ENCODE measurements at places on chromosomes 1 and 21.

GRCh38 chr1:87712261-87713010, 383.8 kb downstream of the LMO4 start:
- no peak for DNase-seq

- DNase-seq = no peak
Observed at GRCh38 chr1:224458296-224458695, 23.7 kb upstream of the WDR26 start.

DNA sequence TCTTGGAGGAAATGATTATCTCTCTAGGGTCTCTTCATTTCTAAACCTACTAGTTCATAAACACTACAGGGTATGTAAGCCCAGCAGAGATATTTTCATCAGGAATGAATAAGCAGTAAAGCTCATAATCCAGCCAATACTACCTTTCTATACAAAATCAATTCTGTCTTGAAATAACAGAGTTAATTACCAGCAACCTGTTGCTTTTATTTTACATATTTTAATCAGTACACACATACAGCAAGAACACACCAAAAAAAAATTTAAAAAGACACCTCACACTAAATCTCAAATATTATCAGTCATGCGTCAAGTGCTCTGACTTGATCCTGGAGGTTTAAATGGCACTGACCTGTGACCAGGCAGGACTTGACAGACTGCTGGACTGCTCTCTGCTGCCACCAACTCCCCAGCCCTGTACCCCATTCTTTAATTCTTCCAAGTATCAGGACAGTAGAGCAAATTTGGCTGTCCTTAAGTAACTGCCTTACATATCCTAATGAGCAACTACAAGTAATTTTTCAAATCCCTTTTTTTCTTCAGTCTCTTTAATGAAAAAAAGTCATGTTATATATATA, 98.5 kb downstream of the CDC42BPA start:
- no peak for DNase-seq

DNA sequence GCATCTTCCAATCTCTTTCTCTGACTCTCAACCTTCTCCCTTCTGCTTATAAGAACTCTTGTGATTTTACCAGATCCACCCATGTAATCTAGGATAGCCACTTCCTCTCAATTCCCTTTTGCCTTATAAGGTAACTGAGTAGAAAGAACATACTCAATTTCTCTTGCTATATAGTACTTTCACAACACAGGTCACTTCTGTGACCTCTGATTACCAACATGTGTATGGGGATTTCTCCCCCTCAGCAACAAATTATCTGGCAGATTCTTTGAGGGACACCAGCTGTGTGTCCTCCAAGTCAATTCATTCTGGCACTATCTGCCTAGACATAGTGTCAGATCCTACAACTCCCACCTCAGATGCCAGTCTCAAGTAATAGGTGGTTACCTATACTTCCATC, 62.5 kb downstream of the IL23R start:
- no peak for DNase-seq

DNA sequence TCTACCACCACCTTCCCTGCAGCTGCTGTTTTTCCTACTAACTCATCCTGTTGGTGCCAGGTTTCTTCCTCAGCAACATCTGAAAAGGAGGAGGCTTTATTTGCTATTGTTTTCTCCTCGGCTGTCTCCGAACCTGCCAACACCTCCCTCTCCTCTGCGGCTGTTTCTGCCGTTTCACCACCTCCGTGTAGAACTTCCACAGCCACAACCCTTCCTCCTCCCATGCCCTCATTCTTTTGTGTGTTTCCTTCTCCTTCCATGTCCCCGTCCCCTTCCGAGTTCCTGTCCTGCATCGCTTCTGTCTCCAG, 59.0 kb upstream of the LRRC53 start:
- no peak for DNase-seq

GRCh38 chr1:19678493-19678892, 13.8 kb downstream of the HTR6 start:
- no peak for DNase-seq

GRCh38 chr1:29634324-29634723, 398.0 kb downstream of the PTPRU start:
- no peak for DNase-seq

- no peak for DNase-seq
Observed at GRCh38 chr21:37767984-37768383, 148.3 kb downstream of the KCNJ6 start.

- DNase-seq = no peak
Observed at GRCh38 chr1:28510273-28510969, 4.6 kb downstream of the RCC1 start.

DNA sequence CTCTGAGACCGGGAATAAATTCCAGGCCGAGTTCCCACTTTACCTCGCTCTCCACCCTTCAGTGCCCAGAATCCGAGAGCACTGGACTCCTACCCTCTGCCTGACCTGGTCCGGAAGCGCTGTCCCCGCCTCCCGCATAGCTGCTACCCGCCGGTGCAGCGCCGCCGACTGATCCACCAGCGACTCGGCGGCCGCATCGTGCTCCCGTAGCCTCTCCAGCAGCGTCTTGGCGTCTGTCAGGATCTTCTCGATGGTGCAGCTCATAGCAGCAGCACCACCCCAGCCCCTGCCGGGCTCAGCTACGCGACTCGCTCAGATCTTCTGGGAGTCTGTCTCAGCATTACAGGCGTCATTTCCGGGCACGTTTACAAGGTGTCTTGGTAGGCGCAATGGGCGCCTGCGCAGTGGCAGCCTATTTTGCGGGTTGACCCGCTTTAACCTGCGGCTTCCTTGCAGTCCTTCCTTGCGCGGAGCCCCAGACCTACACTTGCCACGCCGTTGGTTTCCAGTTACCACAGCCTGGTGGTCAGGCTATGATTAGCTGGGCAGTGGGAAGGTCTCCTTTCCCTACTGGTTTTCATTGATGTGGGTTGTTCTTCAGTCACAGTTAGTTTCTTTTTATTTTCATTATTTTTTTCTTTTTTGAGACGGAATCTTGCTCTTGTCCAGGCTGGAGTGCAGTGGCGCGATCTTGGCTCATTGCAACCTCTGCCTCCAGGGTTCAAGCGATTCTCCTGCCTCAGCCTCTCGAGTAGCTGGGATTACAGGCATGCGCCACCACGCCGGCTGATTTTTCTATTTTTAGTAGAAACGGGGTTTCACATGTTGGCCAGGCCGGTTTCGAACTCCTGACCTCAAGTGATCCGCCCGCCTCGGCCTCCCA, at the start of gene SIKE1:
SIKE1 (minus strand) TSS at position 342 of the 883 bp plus-strand sequence; CDS start at position 264, 78 bp downstream.
- DNase-seq = peak; percentile 97

DNA sequence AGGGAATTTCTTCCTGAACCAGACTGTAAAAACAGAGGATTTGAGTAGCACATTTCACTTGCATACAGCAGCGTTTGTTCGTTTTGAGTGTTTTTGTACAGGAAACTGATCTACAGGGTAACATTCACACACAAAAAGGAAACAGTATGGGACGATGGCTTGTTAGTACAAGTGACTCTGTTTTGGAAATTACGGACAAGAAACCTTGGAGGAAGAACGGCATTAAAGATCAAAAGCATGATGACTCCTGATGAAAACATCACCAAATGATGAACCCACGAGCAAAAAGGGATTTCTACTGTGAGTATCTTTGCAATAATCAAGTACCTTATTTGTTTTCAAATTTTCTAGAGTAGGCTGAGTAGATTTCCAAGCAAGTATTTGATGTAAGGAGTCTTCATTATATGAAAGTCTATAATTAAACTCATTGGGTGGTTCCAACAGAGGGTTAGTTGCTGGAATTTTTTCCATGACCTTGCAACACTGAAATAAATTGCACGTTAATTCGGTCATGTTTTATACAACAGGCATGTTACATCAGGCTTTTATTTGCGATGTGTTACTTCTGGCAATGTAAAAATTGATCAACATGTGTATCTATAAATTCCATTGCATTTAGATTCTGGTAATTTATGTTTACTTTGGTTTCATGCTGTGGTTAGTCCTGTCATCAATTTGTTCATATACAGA, 76.7 kb upstream of the KCNK2 start:
- DNase-seq = no peak

- DNase-seq = no peak
Observed at GRCh38 chr1:161297415-161297814, 12.4 kb downstream of the MPZ start.

- DNase-seq = no peak
Observed at GRCh38 chr1:220153147-220153546, 59.2 kb downstream of the IARS2 start.

DNA sequence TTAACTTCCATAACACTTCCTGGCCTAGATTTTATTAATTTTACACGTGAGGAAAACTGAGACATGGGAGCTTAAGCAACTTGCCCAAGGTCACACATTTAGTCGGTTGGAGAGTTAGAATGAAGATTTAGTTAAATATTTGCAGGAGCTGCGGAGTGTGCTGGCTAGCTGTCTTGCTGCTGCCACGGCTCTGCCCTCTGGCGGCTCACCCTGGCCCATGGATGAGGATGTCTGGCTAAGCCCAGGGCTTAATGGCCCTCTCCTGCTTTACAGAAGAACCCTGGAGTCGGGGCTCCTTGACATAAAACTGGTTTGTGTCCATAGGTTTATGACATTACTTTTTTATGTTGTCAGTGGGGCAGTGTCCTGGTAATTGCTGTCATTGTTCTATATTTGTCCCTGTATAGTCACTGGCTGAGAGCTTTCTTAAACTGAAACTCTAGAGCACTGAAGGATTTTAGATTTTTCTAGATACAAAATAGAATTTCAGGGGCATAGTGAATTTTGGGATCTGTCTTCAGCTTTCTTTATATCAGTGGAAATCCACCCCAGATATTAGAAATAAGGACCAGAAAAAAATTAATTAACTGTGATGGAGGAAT, 88.9 kb upstream of the WLS start:
- peak; percentile 87 for DNase-seq

- no peak for DNase-seq
Observed at GRCh38 chr1:18599704-18600103, 30.9 kb upstream of the PAX7 start.

DNA sequence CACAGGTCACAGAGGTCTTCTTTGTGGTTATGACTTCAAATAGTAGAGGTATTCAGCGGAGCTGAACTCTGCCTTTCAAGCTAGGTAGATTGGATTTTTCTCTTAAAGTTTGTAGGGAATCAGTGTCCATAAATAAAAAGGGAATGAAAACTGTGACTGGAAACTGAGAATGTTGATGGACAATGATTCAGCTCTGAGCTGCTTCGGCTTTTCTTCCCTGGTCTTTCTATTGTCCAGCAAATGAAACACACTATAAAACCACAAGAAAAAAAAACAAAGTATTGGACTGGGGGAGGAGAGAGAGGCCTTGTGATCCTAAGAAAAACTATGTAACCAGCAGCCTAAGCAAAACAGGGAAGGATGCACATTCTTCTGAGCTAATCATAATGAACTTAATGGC, 11.1 kb downstream of the TNNI3K start:
- no peak for DNase-seq

DNA sequence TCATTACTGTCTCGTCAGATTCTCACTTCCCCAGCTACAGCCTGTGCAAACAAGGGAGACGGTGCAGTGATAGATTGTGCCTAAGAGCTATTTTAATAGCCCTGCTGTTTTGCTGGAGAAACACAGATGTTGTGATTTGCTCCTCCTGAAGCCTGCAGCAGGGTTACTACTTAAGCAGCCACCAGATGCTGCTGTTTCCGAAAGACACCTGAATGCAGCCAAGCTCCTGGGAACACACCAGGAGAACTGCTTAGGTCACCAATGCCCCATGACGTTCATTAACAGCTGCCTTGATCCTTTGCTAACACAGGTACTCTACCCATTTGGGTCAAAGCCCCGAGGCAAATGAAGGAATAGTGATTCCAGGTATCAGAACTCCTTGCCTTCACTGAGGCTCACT, 411.8 kb upstream of the DAB1 start:
- DNase-seq = no peak

- no peak for DNase-seq
Observed at GRCh38 chr1:99306644-99307043, 42.4 kb downstream of the PLPPR4 start.

- no peak for DNase-seq
Observed at GRCh38 chr1:192689459-192689858, 53.5 kb downstream of the RGS13 start.

DNA sequence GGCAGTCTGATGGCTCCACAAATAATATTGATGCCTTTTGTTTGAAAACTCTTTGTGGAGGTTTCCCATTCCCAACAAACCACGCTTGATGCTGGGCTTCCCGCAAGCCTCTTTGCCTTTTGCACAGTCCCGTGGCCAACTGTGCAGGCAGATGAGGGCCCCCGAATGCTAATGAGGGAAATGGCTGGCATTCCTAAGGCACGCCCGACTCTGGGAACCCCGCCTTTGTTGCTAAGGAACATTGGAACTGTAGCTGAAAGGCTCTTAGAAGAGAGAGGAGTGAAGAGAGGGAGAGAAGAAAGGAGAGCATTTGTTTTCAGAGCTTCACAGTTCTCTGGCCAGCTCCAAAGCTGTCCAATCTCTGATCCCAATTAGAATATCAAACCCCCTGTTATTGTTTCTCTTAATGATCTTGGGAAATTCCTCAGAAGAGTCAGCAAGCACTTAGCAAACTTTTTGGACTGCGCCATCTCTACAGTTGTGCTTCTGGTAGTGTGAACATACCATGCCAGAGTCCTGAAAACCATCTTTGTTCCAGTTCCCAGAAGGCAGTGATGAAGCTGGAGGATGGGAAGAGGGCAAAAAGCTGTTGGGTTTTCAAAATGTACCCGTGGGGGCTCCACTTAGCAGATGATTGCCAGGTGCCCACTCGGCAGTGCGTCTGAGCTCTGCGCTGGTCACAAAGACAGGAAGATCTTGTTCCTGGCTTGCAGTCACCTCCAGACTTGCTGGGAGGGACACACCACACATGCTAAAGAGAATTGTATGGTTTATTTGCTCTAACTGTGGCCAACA, 60.1 kb upstream of the CYP2J2 start:
- no peak for DNase-seq

- DNase-seq = no peak
Observed at GRCh38 chr1:63980740-63981407, 207.1 kb downstream of the ROR1 start.

- no peak for DNase-seq
Observed at GRCh38 chr1:74579425-74579824, 67.0 kb upstream of the LRRC53 start.

GRCh38 chr1:31639543-31639942, 5.1 kb downstream of the PEF1 start:
- DNase-seq = no peak

DNA sequence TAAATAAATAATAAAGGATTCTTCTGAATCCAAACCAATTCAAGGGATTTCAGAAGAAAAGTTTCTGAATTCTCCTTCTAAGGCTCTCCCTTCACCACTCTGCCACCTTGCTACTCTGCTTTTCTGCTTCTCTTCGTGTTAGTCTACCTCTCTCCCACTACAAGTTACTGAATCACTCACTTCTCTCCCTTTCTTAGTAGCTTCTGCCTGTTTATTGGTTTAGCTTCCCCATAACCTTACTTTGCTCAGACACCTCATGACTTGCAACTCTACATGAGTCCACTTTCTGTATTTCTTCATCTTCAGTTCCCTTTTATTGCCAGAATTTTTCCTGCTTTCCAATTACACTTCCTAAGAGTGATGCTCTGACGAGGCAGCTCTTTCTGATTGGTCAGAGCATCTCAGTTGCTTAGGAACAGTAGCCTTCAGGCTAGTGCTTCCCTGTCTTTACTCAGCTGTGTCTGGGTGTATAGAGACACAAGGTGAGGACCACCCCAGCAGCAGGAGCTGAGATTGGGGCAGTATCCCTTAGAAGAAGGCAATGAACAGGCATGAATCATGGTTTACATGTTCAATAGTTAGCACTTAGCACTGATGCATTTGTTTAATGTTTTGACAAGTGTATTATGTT, 144.6 kb downstream of the SLC30A10 start:
- DNase-seq = no peak

GRCh38 chr21:16154951-16155635, 425.3 kb downstream of the USP25 start:
- DNase-seq = no peak
